Astrocyte of the cerebellum (primary cell): ENCODE measurements at places on chromosomes 4 and X.

- no peak for DNase-seq
Measured at GRCh38 chr4:183142571-183143550, 43.8 kb downstream of the WWC2 start.

DNA sequence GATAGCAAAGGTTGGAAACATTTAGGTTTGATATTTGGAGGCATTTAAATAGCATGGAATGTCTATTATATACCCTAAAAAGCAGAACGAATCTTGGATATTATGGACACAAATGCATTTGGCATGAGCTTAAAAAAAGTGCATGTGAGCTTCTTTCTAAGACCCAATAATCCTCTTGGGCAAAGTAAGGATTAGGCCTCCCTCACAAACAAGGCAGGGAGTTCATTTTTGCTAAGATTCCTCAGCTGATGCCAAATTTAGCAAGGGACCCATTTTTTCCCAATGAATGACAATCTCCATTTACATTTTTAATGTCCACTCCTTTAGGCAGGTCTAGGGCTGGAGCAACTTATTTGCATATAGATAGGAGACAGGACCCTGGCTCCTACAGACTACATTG, 199.8 kb downstream of the SOWAHB start:
- no peak for DNase-seq

DNA sequence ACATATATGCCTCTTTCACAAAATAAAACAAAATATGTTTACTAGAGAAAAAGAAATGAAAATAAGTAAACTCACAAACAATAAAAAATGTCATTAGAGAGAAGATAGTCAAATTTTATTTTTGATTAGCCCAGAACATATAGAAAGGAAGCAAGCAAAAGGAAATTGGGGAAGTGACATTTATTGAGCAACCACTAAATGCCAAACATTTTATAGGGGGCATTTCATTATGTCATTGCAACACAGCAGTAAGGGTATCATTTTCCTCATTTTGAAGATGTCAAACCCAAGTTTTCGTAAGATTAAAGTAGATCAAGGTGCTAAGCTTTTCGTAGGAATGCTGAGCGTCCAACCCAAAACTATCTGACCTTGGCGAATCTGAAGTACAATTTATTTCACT, 1331.5 kb upstream of the PABPC4L start:
- DNase-seq = no peak

- DNase-seq = no peak
Measured at GRCh38 chr4:57077550-57078343, 32.4 kb downstream of the IGFBP7 start.

DNA sequence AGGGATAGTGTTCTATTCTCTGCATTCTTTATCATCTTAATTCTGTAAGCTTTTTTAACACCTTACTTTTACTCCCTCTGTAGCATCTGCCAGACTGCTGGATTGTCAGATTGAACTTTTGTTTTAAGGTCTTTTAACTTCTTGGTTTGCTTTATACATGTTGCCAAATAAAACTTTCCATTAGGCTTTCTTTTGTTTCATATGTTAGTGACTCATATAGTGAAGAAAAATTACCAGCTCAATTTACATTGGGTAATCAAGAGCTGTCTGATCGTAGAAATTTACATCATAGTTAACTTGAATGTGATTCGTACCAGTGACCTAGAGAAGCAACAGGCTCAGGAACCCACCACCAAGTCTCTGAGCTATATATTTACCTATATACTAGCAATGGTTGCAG, 28.5 kb upstream of the KLHL4 start:
- DNase-seq = no peak

DNA sequence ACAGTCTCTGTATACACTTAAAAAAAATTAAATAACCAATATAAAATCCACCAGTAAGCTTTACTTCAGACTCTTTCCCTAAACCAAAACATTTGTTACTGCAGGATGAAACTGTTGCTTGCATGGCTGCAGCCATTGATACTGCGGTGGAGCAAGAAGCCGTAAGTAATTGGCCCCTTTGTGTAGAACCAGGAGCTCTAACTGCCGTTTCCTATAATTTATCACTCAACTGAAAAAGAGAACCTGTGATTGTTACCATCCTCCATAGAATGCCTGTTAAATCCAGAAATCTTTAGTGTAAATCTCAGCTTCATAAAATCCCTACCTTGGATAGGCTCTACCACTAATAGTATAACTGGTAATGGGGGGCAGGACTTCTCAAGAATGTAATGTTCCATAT, 62.6 kb downstream of the KIF4A start:
- no peak for DNase-seq

- DNase-seq = no peak
Measured at GRCh38 chr4:180253419-180253818, 1989.8 kb upstream of the TENM3 start.

DNA sequence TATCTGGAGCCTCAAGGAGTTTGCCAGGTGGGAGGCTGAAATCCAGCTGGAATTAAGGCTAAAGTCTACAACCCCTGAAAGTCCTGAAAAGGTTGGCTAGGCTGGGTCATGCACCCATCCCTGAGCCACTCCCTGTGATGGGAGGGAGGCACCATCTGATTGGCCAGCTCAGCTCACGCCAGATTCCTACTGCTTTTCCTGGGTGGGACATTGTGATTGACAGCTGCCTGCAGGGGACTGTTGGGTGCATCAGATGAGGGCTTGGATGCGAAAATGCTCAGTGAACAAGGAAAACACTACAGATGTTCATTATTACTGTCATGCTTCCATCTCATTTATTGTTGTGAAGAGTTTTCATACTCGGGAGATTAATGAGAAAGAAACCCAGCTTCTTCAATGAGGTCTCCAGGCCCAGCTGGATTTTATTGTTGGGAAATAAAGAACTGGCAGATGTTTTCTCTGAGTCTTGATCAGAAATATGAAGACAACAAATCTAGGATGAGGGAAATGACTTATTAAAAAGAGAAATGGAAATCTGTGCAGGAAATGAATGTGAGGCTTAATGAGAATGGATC, 185.9 kb downstream of the STK32B start:
- no peak for DNase-seq

DNA sequence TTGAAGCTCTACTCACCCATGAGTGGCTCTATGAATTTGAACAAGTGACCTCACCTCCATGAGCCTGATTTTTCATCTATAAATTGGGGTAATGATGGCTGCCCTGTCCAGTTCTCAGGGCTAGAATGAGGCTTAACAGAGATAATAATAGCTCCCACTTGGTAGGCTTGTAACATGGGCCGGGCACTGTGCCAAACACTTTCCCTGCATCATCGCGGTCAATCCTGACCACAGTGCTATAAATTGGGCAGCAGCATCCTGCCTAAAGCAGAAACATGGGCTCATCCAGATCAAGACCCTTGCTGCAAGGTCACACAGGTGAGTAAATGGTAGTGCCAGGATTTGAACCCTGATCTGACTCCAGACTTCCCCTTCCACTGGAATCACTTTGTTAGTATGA, 12.8 kb downstream of the APLN start:
- DNase-seq = no peak

DNA sequence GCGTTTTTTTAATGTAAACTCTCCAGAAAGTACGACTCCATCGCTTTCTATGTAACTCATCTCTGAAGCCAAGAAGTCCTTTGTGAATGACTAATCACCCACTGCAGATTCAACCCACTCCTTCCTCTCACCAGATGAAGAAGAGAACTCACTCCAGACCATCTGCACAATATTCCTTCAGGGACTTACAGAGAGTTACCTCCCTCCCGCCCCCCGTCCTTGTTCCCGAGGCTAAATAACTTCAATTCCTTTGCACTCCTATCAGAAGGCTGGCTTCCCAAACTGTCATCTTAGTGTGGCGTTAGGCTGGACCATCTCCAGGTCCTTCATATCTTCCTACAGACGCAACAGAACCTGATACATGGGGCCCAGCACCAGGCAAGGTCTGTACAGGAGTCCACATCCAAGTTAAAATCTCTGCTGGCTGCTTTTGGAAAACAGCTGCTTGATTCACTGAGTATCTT, 82.4 kb downstream of the AFAP1 start:
- no peak for DNase-seq

GRCh38 chr4:86033171-86033570, 326.7 kb downstream of the MAPK10 start:
- DNase-seq = peak; percentile 99
